ENCODE measurements at places on chromosomes 2 and 18.
A peak's percentile ranks its signal among the peaks of the same experiment; 100 is the strongest.

DNA sequence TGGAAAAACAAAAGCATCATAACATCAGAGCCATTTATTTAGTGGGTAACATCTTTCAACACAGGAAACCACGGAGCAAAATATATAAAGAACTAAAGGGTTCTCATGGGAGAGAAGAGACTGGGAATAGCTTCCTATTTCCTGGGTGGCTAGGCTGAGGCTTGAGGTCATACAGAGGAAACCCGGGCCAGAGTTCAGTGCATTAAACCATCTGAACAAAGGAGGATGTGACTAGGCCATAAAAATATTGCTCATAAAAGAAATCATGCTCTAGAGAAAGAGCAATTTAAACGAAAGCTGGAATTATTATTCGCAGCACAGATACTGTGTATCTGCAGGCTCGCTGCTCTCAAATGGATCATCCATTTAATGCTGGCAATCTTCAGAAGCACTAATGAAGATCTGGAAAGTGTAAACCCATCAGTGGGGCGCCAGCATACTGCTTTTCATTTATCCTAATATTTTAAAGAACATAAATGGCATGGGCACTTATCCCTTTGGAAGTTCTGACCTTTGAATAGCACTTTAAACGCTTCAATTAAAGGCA lies 83.3 kb downstream of the GALNT14 start:
- no peak for DNase-seq

DNA sequence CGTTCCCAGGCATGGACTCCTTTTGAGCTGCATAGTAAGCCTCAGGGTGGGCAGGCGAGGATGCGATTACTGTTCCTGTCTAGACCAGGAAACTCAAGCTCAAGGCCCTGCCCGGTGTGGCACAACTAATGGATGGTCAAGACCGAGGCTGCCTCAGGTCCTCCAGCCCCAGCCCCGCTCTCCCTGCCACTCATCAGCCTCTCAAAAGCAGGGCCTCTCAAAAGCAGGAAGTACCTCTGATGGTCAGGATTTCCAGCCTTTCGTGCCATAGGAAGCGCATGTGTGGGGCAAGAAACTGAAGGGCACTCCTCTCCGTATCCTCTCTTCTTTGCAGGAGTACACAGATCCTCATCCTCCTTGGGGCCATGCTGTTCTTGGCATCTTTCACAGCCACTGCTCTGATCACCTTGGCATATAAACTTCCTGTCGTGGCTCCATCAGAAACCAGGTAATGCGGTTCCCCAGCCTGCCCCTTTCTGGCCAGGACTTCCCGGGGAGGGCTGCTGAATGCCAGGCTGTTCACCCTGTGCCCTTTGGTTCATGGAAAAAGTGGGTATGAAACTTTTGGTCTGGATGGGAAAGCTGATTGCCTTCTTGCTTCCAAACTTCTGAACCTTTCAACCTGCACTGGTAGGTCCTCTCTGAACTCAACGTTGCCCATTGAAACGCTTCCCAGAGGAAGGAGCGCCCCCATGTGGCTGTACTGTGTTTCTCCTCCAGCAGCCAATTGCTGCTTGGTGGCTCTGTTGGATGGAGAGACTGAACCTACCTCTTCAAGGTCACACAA lies 82.8 kb upstream of the SEC11C start:
- DNase-seq = peak; percentile 16

- no peak for DNase-seq
These were observed 145.3 kb upstream of the SMAD7 start for GRCh38 chr18:49096021-49096420.

GRCh38 chr2:145287736-145288135 lies 767.8 kb upstream of the ZEB2 start:
- no peak for DNase-seq

Data from activated T-helper 1 cell treated with anti-CD3 and anti-CD28 coated beads, Interleukin-2, amount 50 U/mL, for 16 hours (primary cell).